ENCODE measurements at places on chromosomes 3 and 15. TPM values are rescaled to one million over a fixed set of nuclear protein-coding genes. Genes with fewer than 3 reads are reported as not detected.
A peak's percentile ranks its signal among the peaks of the same experiment; 100 is the strongest.

DNA sequence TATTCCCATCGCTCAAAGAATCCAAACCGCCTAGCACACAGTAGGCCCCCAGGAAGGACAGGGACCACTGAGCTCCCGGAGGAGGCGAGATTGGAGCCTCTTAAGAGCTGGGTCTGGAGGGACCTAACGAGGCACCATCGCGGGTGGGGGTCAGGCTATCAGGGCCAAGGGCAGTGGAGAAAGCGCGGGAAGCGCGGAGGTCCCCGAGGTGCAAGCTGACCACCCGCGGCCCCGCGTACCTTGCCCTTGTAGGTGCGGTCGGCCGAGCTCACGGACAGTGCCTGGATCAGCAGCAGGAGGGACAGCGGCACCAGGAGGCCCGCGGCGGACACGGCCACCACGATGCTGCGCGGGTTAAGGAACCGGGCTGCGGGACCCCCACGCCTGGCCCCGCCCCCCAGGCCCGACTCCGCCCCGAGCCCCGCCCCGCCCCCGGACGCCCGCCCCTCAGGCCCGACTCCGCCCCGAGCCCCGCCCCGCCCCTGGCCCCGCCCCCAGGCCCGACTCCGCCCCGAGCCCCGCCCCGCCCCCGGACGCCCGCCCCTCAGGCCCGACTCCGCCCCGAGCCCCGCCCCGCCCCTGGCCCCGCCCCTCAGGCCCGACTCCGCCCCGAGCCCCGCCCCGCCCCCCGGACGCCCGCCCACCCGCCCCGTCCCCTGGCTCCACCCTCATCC, 3.9 kb downstream of the ZDHHC19 start:
- H3K4me3 ChIP-seq: peak overlapping the region; percentile 79
- no peaks in the 10 kb centered on the region for H3K36me3 ChIP-seq
- peaks cover 11% of the 10 kb centered on the region for H3K27me3 ChIP-seq
- no peak overlapping the region for H3K27ac ChIP-seq
- H3K4me1 ChIP-seq: peaks cover 9% of the 10 kb centered on the region
- DNase-seq: no peak

DNA sequence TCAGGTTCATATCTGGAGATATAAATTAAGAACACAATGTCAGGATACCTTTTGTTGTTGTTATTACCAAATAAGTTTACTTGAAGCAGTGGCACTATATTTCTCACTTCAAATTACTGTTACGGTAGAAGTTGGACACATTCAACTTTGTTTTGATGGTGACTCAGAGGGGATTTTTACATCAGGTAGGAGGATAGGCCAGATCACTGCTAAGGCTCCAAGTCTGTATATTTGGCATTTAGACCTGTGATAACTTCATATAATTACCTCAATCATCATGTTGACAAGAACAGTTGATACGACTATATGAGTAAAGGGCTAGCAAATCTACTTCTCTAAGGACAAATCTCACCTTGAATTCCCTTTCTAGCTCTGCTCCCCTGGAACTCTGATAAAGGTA, 15.6 kb downstream of the LZTFL1 start:
- DNase-seq: no peak
- H3K27me3 ChIP-seq: no peaks in the 10 kb centered on the region
- H3K4me1 ChIP-seq: no peaks in the 10 kb centered on the region
- no peaks in the 10 kb centered on the region for H3K36me3 ChIP-seq

CERS3 gene
- 0.29 TPM for total RNA-seq

DNA sequence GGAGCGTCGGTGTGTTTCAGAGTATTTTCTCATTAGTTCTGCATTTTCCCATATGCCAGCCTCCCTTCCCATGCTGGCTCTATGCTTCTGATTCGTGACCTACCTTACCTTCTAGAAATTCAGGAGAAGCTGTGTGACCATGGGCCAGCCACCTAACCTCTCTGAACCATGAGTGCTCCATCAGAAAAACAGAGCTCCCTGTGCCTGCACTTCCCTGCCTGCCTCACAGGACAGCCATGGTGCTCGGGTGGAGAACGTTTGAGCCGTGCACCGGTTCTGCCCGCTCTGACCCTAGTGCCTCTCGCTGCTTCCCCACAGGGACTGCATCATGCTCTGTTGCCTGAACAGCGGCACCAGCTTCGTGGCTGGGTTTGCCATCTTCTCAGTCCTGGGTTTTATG, 74.5 kb upstream of the SLC6A1 start:
- no peak overlapping the region for H3K4me3 ChIP-seq
- DNase-seq: no peak
- H3K36me3 ChIP-seq: no peaks in the 10 kb centered on the region
- no peaks in the 10 kb centered on the region for H3K4me1 ChIP-seq
- H3K27ac ChIP-seq: no peak overlapping the region
- H3K27me3 ChIP-seq: no peaks in the 10 kb centered on the region

DNA sequence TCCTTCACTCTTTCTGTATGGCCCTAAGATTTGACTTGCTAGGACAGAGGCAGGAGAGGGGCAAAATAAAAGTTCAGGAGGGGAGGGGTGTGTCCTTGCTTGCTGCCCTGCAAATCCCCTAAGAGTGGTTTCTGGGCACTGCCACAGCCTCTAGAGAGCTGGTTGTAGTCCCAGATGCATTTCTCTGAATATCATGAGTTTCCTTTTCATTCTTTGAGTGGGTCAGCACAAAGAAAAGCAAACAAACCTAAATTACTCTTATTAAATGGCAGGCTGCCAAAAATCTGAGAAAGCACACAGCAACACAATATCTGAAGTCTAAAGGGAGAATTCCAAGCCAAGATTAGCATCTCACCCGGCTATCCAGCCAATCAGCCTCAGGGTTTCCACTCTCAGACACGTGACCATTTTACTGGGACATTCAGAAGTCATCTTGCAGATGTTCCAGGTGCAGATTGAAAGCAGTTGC, 919.3 kb downstream of the TUSC7 start:
- H3K4me3 ChIP-seq: no peak overlapping the region
- H3K27ac ChIP-seq: no peak overlapping the region
- DNase-seq: no peak

DNA sequence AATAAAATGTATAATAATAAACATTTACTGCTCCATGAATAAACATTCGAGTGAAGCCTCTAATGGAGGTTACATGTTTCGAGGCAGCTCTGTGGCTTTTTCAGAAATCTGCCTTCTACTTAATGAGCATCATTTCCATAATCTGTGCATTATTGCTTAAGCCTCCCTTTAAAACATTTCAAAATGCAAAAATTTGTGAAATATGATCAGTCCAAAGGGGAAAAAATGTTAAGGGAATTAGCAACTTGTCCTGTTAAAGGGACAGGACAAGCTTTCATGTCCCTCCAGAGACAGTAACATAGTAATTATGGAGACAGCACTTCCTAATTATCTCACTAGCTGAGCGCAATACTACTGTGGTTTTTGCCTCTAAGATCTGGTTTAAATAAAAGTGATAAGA, 886.6 kb upstream of the CFAP20DC start:
- no peak overlapping the region for H3K4me3 ChIP-seq
- no peak for DNase-seq
- H3K36me3 ChIP-seq: no peaks in the 10 kb centered on the region
- H3K4me1 ChIP-seq: no peaks in the 10 kb centered on the region
- no peaks in the 10 kb centered on the region for H3K27me3 ChIP-seq

LMAN1L gene
- not detected for total RNA-seq

DNA sequence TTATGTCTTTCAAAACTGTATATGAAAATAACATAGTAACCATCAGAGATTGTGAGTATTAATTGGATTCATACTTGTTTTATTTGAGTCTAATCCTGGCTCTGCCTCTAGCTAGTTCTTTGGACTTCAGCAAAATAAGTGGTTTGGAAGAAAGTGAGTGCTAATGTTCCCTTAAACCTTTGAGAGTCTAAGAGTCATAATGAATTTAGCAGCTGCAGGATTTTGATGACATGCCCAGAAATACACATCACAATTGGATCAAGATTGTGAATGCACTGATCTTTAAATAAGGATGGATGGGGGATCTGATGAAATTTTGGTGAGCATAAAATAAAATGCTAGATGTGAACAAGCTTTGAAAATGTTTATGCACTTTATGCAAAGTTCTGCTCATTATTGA, 79.9 kb upstream of the FAM98B start:
- H3K27ac ChIP-seq: no peak overlapping the region
- H3K27me3 ChIP-seq: no peaks in the 10 kb centered on the region
- no peaks in the 10 kb centered on the region for H3K4me1 ChIP-seq
- DNase-seq: no peak
- no peak overlapping the region for H3K4me3 ChIP-seq
- H3K36me3 ChIP-seq: no peaks in the 10 kb centered on the region

DNA sequence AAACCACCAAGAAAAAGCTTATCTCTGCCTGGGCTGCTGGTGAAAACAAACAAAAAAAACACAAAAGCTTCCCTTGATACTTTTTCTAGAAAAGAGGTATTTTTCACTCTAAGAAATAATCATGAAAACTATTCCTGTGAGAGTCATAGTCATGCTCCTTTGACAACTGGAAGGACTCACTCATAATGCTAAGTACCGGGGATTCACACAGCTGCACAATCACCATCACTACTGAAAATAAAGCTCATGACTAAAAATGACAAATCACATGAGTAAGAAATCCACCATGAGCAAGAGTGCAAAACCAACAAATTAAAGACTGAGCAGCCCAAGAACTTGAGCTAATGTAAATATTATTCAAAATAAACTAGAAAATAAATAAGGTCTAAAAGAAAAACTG, 10.6 kb upstream of the POU1F1 start:
- H3K27ac ChIP-seq: no peak overlapping the region
- H3K4me1 ChIP-seq: no peaks in the 10 kb centered on the region

C15orf40 gene
- total RNA-seq: 10.7 TPM
